Heart left ventricle (tissue), 16 donors: ENCODE measurements at places on chromosomes 11 and 22.
A peak's percentile ranks its signal among the peaks of the same experiment; 100 is the strongest.

DNA sequence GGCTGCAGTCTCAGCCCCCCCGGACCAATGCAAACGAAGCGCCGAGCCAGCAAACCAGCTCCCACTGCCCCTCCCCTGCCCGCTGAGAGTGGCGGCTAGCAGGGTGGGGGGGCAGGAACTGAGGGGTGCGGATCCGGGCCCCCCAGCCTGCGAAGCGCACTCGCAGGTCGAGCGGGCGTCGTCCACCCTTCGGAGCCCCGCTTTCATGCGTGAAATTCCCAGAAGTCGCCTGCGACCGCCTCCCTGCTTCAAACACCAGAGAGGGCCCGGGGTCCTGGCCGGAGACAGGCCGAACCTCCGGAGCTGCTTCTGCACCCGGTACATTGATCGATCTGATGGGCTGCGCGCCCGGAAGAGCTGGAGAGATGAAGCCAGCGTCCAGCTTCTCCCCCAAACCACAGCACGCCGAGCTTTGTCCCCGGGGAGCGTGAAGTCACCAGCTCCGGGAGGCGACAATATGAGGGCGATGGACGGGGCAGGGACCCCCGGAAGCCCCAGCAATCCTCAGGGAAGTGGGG lies 646 bp upstream of the PATZ1 start:
- peak; percentile 49 for DNase-seq

GRCh38 chr11:67639438-67639859 lies at the start of gene TBX10:
TBX10 (minus strand) TSS chr11:67639763; CDS start chr11:67639472, 291 bp downstream.
- no peak for DNase-seq

GRCh38 chr11:22467248-22467647 lies 129.1 kb downstream of the SLC17A6 start:
- DNase-seq = no peak

- no peak for DNase-seq
Observed at GRCh38 chr11:70916351-70916750, 336.0 kb downstream of the SHANK2 start.

DNA sequence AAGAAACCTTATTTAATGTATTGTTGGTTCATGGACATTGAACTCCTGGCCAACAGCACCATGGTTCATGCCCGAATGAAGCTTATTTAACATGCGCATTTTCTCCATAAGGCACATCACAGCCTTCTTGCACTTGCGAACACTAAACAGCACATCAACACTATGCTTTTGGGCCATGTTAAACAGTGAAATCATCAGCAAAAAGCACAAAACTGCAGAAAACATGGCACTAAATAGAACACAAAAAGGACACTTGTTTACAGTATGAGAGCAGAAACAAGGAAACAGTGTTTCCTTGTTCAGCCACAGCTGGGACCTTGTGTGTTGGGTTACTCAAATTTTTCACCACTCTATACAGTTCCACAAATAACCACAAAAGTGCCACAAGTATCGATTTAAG lies 122.3 kb downstream of the MSANTD4 start:
- DNase-seq = no peak

DNA sequence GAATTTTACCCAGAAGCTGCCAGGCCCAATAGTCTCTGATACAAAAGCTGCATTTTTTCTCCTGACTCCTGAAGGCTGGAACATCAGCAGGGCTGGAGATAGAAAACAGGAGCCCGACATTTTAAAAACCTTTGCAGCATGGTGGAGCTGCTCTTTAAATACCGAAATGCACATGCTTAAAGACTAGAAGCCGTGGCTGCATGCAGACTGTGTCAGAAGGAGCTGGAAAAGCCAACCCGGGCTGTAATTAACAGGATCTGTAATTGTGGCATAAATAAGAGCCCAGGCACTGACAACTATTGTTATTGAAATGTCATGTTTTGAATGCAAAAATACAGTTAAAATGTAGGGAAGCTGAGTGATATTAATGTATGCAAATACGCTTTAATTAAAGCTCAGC lies 304.9 kb upstream of the PLET1 start:
- no peak for DNase-seq

DNA sequence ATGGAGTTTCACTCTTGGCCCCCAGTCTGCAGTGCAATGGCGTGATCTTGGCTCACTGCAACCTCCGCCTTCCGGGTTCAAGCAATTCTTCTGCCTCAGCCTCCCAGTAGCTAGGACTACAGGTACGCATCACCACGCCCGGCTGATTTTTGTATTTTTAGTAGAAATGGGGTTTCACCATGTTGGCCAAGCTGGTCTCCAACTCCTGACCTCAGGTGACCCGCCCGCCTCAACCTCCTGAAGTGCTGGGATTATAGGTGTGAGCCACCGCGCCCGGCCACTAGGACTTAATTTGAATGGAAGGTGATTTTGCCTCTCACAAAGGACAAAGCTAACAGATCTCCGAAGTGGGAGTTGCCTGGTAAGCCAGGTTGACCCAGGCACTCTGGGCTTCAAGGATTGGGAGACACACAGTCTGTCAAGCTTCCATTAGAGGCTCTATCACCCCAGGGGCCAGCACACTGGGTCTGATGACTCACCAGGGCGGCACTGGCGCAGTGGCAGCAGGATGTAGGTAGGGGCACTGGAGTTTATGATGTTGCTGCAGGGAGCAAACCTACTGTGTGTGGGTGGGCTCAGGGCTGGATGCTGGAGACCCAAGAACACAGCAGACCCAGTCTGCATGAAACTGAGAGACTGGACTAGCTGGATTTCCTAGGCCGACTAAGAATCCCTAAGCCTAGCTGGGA lies 17.8 kb upstream of the KCTD14 start:
- no peak for DNase-seq

- DNase-seq = peak; percentile 78
Observed at GRCh38 chr11:18384157-18384641, 10.2 kb upstream of the LDHA start.

DNA sequence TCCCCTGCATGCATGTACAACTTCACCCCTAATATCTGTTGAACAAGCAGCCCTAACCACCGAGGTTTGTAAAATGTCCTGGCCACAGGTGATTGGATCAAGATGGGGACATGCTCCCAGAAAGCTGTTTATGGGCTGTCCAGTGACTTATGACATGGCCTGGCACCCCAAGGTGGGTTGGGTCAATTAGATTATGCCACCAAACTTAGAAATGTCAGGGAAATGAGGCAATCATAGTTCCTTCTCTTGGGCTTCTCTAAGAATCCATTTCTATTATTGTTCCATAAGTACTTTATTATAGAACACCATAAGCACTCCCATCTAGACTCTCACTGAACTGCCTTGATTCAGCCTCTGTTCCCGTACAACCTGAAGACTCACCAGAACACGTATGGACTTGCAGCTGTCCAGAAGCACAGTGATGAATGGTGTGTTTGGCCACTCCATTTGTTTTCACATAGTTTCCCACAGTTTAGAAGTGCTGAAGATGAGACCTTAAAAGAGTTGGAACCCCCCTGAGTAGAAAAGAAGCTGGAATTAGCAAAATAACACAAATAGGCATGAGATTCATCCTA lies 45.5 kb upstream of the OLFML1 start:
- no peak for DNase-seq

GRCh38 chr11:115349335-115350017 lies 154.7 kb downstream of the CADM1 start:
- DNase-seq = no peak

DNA sequence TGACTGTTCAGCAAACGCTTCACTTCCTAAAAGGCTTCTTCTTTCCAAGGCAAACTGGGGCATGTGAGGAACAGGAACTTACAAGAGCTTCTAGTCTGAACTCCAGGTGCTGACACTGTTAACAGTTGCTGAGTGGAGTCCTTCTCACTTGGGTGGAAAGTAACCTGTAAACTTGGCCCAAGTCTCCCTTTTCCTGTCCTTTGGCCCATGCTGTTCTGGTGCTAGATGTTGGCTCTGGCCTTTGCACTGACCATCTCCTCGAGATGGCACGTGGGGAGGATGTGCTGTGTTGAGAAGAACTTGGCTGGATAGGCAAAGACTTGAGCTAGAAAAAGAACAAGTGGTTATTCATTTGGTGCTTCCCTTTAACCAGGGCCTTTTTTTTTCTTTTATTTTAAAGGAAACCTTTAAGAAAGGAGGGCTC lies 53.6 kb downstream of the PTPRJ start:
- no peak for DNase-seq

DNA sequence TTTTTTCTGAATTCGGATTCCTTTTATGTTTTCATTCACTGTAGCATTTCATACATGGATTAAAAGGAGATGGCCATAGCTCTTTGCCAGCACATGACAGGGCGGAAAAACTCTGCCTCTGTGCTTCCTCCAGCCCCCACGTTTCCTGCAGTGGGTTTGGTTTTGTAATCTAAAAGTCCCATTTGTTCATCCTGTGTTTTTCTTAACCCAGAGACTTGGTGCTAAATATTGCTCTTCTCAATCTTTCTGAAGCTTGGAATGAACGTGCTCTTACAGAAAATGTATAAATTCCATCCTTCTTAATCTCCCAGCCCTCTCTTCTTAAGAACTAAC lies 89.9 kb downstream of the PPP6R3 start:
- DNase-seq = peak; percentile 42

GRCh38 chr22:43433451-43434274 lies 21.8 kb downstream of the MPPED1 start:
- DNase-seq = no peak

GRCh38 chr22:38051900-38052862 lies 5.0 kb upstream of the PICK1 start:
- peak; percentile 89 for DNase-seq

DNA sequence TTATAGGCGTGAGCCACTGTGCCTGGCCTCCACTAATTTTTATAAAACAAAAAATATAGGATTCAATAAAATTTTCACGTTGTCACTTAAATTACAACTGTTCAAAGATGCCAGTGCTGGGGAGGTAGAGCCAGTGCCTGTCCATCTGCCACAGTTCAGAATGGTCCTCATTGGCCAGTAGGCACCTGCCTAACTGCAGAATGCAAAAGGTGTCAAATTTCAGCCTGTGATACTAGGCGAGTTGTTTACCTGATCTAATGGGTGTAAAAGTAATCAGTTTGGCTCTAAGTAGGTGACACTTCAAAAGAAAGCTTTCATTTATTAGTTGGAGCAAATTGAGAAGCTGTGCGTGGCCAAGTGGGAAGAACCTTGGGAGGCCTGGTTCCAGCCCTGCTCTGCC lies 2.4 kb downstream of the SMARCB1 start:
- DNase-seq = no peak

DNA sequence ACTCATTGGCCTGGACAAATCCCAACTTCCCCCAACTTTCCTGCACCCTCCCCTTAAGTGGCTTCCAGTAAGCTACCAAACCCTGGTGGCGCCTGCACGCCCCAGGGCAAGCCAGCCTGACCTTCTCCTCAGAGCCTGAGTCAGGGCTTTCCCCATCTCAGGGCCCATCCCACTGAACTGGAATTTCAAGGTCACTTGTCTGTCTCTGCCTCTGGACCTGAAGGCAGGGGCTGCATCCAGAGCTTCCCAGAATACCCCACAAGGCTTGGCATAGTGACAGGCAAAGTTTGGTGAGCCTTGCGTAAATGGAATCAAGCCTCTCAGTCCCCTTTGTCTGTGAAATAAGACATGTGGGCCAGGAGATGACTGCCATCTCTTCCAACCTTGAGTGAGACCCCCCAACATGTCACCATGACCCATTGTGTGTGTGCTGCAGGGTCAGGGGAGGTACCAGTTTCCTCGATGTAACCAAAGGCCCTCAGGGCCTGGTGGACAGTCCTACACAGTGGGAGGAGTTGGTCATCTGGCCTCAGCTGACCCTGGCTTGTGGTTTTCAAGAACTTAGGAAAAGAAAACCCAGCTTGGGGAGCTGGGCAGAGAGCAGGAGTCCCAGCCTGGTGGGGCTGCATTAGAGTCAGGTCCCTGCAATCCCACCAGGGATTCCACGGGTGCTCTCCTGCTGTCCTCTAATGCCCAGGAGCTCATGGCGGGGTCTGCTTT lies 8.9 kb downstream of the ALX4 start:
- no peak for DNase-seq

DNA sequence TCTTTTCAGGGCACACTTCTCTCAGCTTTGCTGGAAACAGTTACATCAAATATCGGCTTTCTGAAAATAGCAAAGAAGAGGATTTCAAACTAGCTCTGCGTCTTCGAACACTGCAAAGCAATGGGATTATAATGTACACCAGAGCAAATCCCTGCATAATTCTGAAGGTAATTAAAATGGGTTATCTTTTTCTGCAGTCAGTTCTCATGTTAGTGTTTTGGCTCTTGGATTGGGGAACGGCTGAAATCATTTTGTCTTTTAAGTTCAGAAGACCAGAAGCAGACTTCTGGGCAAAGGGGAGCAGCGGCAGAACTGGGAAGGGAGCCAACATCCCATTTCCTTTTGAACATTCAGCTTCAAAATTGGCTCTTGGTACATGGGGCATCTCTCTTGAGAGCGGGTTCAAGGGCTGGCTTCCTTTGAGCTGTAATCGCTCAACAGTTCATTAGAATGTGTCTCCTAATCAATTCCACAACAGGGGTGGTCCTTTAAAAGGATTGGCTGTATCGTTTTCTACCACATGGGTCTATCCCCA lies 110.2 kb upstream of the MTNR1B start:
- no peak for DNase-seq

DNA sequence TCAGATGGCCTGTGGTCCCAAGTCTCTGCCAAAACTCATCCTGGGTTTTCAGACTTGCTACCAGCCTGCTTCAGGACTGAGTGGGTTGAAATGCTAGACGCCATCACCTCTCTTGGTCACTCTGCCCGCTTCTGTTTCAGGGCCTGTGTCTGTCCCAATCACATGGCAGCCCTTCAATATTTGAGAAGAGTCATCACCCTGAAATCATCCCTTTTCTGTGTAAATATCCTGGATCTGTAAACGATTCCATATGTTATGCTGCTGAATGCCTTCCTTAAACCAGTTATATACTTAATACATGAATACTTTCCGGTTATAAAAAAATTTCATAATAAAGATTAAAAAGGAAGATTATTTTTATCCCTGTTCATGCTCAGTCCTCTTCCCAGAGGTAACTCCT lies 39.8 kb upstream of the TLCD5 start:
- DNase-seq = no peak

- peak; percentile 83 for DNase-seq
Observed at GRCh38 chr11:65298655-65299179, 15.9 kb upstream of the CDC42EP2 start.

DNA sequence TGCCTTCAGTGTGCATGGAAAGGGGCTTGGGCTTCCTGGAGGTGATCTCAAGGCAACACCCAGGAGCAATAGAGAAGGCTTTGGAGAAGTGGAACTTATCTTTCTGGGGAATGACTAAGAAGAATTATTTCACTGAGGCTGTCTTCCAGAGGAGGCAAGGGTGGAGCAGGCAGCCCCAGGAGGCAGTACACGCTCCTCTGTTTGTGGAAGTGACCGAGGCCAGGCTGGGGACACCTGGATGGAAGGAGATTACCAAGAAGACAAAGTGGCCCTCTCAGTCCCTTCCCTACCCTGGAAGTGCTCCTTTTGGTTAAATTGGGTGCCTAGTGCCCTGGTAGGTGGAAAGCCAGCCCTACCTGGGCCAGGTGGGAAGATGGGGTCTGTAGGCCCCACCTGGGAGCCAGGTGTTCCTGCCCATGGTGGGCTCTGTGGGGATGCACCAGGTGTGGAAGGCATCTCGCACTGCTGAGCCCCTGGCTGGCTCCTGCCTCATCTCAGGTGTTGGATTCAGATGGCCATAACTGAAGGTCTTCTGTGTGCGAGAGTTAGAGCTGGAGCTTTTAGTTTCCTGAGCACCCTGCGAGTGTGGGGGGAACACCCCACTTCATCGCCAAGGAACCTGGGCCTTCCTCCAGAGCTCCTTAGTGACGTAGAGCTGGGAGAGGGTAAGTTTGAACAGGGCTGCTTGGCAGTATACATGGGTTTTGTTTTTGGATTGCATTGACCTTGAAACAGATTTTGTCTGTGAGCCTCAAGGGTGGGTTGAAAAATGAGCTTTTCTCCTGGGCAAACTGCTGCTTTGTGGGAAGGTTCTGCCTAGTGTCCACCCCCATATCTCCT lies 46.1 kb downstream of the MICAL2 start:
- DNase-seq = no peak
